ENCODE measurements at places on chromosomes 12 and 14. TPM values are rescaled to one million over a fixed set of nuclear protein-coding genes. Genes with fewer than 3 reads are reported as not detected.

- no peak for DNase-seq
These were observed 12.5 kb downstream of the RAB21 start for GRCh38 chr12:71767183-71767582.

The PUS7L gene
- total RNA-seq: 8.9 TPM

DNA sequence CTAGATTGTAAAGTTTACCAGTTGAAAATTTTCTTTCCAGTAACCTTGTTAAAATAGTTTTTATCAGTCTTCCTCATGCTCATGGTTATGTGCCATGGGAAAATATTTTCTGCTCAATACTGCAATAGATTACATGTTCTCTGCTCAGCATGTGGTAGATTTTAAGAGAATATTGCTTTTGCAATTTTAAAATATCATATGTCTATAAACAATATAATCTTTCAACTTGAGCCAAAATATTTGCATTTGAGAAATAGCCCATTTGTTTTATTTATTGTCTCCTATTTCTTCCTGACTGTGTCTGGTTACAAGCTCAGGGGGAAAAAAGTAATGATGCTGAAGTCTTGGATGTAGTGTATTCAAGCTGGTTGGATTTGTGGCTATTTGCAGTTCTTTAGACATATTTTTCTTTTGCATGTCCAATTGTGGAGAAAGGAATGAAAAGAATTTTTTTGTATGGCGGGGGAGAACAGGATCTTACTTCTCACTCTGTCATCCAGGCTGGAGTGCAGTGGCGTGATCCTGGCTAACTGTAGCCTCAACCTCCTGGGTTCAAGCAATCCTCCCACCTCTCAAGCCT lies 342.6 kb upstream of the NAV3 start:
- DNase-seq: no peak

The IQSEC3 gene
- 0.13 TPM for total RNA-seq

The SIX6 gene
- not detected for total RNA-seq

All from dermis microvascular lymphatic vessel endothelial cell (primary cell).